ENCODE measurements at places on chromosomes 12 and 14.

- no peak for DNase-seq
These were observed 12.6 kb downstream of the SFSWAP start for GRCh38 chr12:131723532-131723931.

GRCh38 chr14:45785240-45785639 lies 532.2 kb upstream of the MIS18BP1 start:
- DNase-seq: no peak

DNA sequence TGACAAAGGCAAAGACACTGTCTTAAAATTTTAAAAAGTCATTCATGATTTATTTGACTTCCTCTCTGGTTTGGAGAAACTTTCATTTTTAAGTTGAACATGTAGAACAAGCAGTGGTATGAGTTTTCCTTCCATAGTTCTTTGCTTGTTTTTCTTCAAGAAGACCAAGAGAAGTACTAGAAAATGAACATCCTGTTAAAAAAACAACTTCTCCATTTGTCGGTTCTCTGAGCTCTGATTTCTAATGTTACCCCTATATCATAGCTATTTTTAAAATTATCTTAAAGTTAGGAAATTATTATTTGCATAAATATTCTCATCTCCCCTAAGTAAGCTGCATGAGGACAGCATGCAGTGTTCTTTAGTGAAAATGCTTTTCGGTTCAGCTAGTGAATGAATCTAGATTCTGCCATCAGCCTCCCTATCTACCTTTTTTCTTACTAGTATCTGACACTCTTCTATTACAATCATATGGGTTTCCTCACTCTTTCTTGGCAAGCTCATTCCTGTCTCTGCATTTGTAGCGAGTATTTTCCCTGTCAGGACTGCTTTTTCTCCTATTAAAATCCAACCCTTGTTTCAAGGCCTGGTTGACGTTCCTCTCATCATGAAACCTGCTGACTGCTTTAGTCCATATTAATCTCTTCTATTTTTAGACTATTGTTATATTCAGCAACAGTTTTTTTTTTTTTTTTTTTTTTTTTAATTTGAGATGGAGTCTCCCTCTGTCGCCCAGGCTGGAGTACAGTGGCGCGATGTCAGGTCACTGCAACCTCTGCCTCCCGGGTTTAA lies 15.8 kb downstream of the DIP2B start:
- no peak for DNase-seq

- no peak for DNase-seq
These were observed 27.9 kb downstream of the ESR2 start for GRCh38 chr14:64266239-64266638.

- DNase-seq: no peak
These were observed 11.7 kb upstream of the ITGB7 start for GRCh38 chr12:53218551-53219291.

DNA sequence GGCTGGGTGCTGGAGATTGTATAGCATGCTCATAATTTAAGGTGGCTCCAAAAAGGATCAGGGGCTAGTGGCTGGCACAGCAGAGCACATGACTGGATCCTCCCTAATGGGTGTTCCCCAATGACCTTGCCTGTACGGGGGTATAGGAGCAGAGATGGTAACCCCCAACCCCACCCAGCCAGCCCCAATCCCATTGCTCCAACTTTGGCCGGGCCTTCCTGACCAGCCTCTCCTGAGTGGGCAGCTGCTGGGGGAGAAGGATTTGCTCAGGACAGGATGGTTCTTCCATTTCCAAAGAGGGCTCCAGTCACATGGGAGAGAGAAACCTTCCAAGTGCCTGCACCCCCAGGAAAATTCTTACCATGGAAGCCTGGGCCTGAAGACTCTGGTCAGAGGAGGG lies 15.3 kb upstream of the NR4A1 start:
- DNase-seq: no peak

GRCh38 chr12:109127533-109128242 lies 11.3 kb downstream of the ACACB start:
- no peak for DNase-seq
